ENCODE measurements at places on chromosomes 2 and 18. TPM values are rescaled to one million over a fixed set of nuclear protein-coding genes. Genes with fewer than 3 reads are reported as not detected.

- no peak for DNase-seq
- H3K4me3 ChIP-seq: peak overlapping the region; percentile 37
- H3K4me1 ChIP-seq: peaks cover 5% of the 10 kb centered on the region
- H3K27ac ChIP-seq: no peak overlapping the region
Observed at GRCh38 chr2:130837175-130837810, 579 bp downstream of the ARHGEF4 start.

GRCh38 chr18:76437011-76437410, 58.0 kb downstream of the ZNF516 start:
- H3K36me3 ChIP-seq: no peaks in the 10 kb centered on the region
- H3K4me3 ChIP-seq: no peak overlapping the region
- H3K4me1 ChIP-seq: no peaks in the 10 kb centered on the region
- H3K27me3 ChIP-seq: no peaks in the 10 kb centered on the region
- no peak for DNase-seq

DNA sequence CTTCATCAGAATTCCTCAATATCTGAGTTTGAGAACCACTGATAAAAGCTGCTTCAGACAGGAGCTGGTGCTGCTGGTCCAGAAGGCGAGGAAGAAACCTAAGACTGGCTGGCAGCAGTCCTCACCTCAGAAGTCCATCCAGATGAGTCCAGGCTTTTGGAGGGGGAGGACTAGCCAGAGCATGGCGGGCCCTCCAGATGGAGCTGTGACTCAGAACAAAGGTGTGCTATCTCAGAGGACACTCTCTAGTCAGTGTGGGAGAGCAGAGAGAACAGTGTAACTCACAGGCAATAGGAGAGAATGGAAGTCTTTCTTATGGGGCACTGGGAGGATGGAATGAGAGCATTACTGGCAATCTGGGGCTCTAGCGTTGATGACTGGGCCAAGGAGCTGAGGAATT, 191.4 kb downstream of the NYAP2 start:
- no peaks in the 10 kb centered on the region for H3K36me3 ChIP-seq
- H3K27ac ChIP-seq: no peak overlapping the region
- no peaks in the 10 kb centered on the region for H3K27me3 ChIP-seq

DNA sequence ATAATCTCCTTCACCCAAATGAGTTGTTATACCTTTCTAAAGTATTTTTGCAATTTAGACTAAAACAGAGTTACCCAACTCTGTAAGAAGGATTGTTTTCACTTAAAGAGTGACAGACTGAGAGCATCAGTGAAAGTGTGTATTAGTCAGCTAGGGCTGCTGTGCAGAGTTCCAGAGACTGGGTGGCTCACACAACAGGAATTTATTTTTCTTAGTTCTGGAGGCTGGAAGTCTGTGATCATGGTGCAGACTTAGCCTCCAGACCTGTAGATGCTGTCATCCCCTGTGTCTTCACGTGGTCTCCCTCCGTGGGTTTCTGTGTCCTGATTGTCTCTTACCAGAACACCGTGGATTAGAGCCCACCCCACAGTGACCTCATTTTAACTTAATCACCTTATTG, 40.0 kb downstream of the BCL2L11 start:
- no peak overlapping the region for H3K4me3 ChIP-seq
- H3K4me1 ChIP-seq: no peaks in the 10 kb centered on the region
- DNase-seq: no peak
- H3K36me3 ChIP-seq: no peaks in the 10 kb centered on the region

GRCh38 chr2:111219734-111220505, 99.2 kb downstream of the BCL2L11 start:
- no peak for DNase-seq
- H3K4me3 ChIP-seq: no peak overlapping the region
- H3K36me3 ChIP-seq: no peaks in the 10 kb centered on the region
- H3K27ac ChIP-seq: no peak overlapping the region
- no peaks in the 10 kb centered on the region for H3K27me3 ChIP-seq
- H3K4me1 ChIP-seq: no peaks in the 10 kb centered on the region

GRCh38 chr18:54388203-54389142, 30.8 kb downstream of the C18orf54 start:
- no peaks in the 10 kb centered on the region for H3K4me1 ChIP-seq
- H3K27me3 ChIP-seq: no peaks in the 10 kb centered on the region

GRCh38 chr2:105358593-105358992, 21.3 kb downstream of the C2orf49 start:
- H3K27me3 ChIP-seq: no peaks in the 10 kb centered on the region
- DNase-seq: no peak
- H3K36me3 ChIP-seq: peaks cover 25% of the 10 kb centered on the region
- H3K27ac ChIP-seq: no peak overlapping the region
- no peak overlapping the region for H3K4me3 ChIP-seq
- no peaks in the 10 kb centered on the region for H3K4me1 ChIP-seq

DNA sequence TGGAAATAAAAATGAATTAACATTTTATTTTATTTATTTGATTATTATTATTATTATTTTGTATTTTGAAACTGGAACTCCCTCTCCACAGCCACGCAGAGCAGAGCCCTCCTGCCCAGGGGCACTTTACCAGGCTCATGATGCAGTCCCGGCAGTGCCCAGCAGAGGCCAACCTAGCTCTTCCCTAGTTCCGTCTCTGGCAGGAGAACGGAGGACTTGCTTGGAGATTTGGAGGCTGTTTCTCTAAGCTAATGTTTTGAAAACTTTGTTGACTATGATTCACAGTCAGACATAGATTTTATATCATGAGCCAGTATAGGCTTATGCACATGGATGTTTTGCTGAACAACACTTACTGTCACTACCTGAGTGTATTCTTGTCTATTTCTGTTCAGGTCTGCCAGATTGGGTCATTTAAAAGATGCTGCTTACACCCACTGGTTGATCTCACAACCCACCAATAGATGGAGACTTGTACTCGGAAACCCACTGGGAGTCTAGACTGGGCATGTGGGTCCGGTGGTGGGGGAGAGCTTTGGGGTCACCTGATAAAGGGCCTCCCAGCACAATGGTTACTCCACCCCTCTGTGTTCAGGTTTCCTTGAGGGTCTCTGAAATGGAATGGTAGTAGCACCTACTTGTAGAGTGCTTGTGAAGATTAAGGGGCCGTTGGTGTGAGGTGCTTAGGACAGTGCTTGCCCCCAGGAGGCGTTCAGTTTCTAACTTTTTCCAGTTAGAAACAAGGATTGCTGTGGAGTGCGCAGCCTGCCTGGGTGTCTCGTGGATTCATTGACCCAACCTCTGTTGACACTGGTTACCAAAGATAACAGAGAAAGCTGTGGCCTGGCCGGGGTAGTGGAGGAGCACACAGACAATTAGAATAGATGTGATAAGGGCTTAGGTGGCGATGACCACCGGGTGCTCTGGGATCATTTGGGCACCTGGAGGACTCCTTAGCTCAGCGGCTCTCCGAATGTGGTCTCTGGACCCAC, 177.3 kb downstream of the HAUS1 start:
- H3K27ac ChIP-seq: no peak overlapping the region
- no peaks in the 10 kb centered on the region for H3K27me3 ChIP-seq
- H3K4me1 ChIP-seq: no peaks in the 10 kb centered on the region
- no peak overlapping the region for H3K4me3 ChIP-seq

- no peak overlapping the region for H3K4me3 ChIP-seq
- no peak for DNase-seq
- H3K4me1 ChIP-seq: no peaks in the 10 kb centered on the region
- H3K27me3 ChIP-seq: no peaks in the 10 kb centered on the region
- H3K36me3 ChIP-seq: no peaks in the 10 kb centered on the region
- no peak overlapping the region for H3K27ac ChIP-seq
Observed at GRCh38 chr2:151161821-151162551, 99.7 kb downstream of the RBM43 start.

GRCh38 chr2:46980786-46981573, 65.4 kb upstream of the MCFD2 start:
- no peak overlapping the region for H3K27ac ChIP-seq
- H3K4me3 ChIP-seq: no peak overlapping the region
- DNase-seq: no peak

DNA sequence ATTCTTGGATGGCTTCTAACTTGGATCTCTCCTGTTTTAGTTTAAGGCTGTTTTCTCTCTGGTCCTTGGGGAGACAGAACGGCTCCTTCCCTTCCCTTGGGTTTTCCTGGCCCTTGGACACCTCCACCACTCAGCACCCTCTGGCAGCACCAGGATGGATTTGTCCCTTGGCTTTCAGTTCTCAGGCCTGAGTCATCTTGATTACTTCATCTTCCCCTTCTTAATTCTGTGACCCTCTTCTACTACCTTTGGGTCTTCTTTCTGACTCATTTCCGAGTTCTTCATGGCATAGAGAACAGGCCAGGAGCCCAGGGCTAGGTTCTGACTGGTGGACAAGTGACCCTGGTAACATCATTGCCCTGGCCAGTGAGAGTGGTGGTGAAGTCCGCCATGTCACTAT, 14.9 kb downstream of the IGFBP2 start:
- no peaks in the 10 kb centered on the region for H3K27me3 ChIP-seq
- no peak for DNase-seq
- H3K36me3 ChIP-seq: no peaks in the 10 kb centered on the region
- no peak overlapping the region for H3K4me3 ChIP-seq
- H3K27ac ChIP-seq: no peak overlapping the region
- no peaks in the 10 kb centered on the region for H3K4me1 ChIP-seq

DNA sequence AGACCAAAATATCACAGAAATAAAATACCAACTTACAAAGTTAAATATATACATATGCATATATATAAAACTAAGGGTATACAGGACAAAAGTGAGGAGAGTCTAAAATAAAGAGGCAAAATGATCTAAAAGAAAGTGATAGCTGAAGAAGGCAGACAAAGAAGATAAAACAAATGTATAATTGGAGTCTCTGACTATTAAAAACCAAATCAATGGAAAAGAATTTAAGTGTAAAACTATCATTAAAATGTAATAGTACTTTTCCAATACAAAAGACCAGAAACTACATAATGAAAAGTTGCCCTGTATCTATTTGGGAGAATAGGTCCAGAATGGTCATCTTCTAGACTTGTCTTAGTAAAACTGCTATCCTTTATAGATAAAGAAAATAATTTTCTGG, 267.4 kb upstream of the KLHL14 start:
- DNase-seq: no peak
- H3K27ac ChIP-seq: no peak overlapping the region
- no peaks in the 10 kb centered on the region for H3K4me1 ChIP-seq
- no peak overlapping the region for H3K4me3 ChIP-seq
- no peaks in the 10 kb centered on the region for H3K27me3 ChIP-seq
- no peaks in the 10 kb centered on the region for H3K36me3 ChIP-seq

- H3K4me3 ChIP-seq: no peak overlapping the region
- no peaks in the 10 kb centered on the region for H3K4me1 ChIP-seq
- no peak overlapping the region for H3K27ac ChIP-seq
- DNase-seq: no peak
Observed at GRCh38 chr2:10591207-10591606, 98.6 kb downstream of the NOL10 start.

GRCh38 chr2:204437408-204437807, 107.9 kb upstream of the PARD3B start:
- no peak overlapping the region for H3K4me3 ChIP-seq
- H3K27me3 ChIP-seq: no peaks in the 10 kb centered on the region
- H3K36me3 ChIP-seq: no peaks in the 10 kb centered on the region
- no peak for DNase-seq
- no peaks in the 10 kb centered on the region for H3K4me1 ChIP-seq

DNA sequence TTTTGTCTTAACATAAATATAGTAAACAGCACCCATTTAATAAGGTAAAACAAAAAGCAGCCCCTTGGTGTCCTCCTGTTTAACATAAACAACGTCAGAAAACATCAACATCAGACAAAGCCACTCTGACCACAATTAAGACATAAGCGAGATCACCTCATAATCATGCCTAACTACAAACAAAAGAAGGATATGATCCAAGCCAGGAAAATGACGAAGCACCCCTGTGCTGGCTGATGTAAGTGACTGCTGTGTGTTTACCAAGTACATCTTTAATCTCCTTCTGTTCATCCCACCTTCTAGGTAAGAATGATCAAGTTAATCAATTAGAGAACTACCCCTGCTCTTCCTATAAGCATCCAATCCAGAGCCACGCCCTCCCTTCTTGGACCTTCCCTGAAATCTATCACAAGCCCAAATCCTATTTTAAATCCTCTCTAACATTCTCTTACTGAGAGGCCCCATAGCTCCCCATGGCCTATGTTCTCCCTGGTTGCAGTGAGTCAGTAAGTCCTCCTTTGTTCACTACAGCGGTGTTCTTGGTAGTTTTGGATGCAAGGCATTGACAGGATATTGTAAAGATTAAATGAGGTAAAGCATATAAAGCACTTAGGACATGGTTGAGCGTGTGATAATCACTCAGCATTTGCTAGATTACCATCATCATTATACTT, 424.2 kb downstream of the TSN start:
- DNase-seq: no peak
- no peaks in the 10 kb centered on the region for H3K4me1 ChIP-seq
- no peaks in the 10 kb centered on the region for H3K36me3 ChIP-seq
- no peak overlapping the region for H3K4me3 ChIP-seq
- no peak overlapping the region for H3K27ac ChIP-seq

DNA sequence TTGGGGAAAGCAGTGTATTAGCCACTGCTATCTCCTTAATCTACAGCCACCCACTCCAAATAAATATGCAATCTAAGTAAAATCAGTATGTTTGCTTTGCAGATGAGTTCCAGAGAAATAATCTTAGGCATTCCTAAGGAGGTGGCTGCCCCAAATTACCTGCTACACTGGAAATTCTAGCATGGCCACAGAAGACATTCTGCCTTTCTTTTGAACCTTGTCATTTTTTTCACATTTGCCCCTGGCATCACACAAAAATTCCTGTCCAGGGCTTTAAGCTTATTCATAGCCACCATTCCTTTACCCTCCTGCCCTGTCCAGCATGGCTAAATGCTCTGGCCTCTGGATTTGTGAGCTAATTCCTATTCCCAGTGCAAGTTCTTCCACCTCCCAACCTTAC, 36.8 kb upstream of the FAM124B start:
- H3K27me3 ChIP-seq: no peaks in the 10 kb centered on the region
- no peaks in the 10 kb centered on the region for H3K4me1 ChIP-seq
- no peak for DNase-seq

DNA sequence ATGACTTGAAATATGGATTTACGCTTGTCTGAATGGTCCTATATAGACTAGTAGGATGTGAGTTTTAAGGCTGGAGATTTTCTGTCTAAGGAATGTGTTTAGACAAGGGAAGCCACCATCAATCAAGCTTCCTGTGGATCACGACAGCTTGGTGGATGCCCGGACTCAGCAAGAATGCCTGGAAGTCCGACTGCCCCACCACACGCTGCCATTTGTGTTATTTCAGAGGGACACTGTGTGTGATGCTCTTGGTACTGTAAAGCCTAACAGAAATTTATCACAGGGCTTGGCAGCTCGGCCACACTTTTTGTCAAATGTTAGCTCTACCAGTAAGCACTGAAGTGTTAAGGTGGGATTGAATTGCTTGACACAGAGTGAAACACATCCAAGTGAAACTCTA, 127.1 kb upstream of the CDH7 start:
- no peaks in the 10 kb centered on the region for H3K36me3 ChIP-seq
- H3K4me1 ChIP-seq: no peaks in the 10 kb centered on the region
- DNase-seq: no peak

- no peaks in the 10 kb centered on the region for H3K4me1 ChIP-seq
- H3K27me3 ChIP-seq: no peaks in the 10 kb centered on the region
- DNase-seq: no peak
- H3K4me3 ChIP-seq: no peak overlapping the region
- H3K36me3 ChIP-seq: no peaks in the 10 kb centered on the region
Observed at GRCh38 chr2:180653481-180653880, 326.9 kb upstream of the UBE2E3 start.

Gene CROCC2
- total RNA-seq: 0.05 TPM

Gene SLC38A11
- total RNA-seq: 3.0 TPM

Gene RAX
- not detected for total RNA-seq

Gene KLHL41
- 0.37 TPM for total RNA-seq

Gene RUFY4
- not detected for total RNA-seq

Gene AQP12A
- total RNA-seq: 20.5 TPM

Gene POTEE
- total RNA-seq: 0.22 TPM

Gene NOSTRIN
- total RNA-seq: 37.2 TPM

Gene IL1F10
- total RNA-seq: not detected

Gene STARD6
- not detected for total RNA-seq

Gene ASB18
- total RNA-seq: not detected

Gene ARHGEF33
- total RNA-seq: 0.32 TPM

Gene GALNT5
- total RNA-seq: 52.4 TPM

All from colonic mucosa (tissue), 4 donors.